ENCODE measurements at places on chromosomes 3 and 15. TPM values are rescaled to one million over a fixed set of nuclear protein-coding genes. Genes with fewer than 3 reads are reported as not detected.

GRCh38 chr3:59994732-59995304 is 945.0 kb upstream of the CFAP20DC start:
- no peak overlapping the region for H3K4me3 ChIP-seq
- H3K4me1 ChIP-seq: no peaks in the 10 kb centered on the region
- H3K36me3 ChIP-seq: no peaks in the 10 kb centered on the region

DNA sequence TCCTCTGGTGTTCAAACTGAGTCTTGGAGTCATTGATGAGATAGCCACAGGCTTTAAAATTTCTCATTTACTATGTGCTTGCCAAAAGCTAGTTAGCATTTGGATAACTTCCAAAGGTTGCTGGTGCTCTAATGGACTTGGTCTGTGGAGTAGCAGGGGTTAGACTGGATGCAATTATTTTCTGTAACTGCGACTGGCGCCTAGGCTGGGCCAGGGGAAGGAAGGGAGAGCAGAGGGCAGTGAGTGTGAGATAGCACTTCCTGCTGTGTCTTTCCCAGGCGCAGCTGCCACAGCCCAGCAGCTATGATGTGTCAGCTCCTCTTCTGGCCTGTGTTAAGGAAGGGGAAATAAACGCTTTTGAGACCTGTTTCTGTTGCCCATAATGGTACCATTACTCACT is 98.6 kb downstream of the MYRIP start:
- H3K27ac ChIP-seq: no peak overlapping the region
- H3K36me3 ChIP-seq: no peaks in the 10 kb centered on the region
- DNase-seq: no peak
- H3K4me3 ChIP-seq: no peak overlapping the region
- no peaks in the 10 kb centered on the region for H3K27me3 ChIP-seq

The DAZL gene
- not detected for total RNA-seq

- H3K4me3 ChIP-seq: no peak overlapping the region
- H3K36me3 ChIP-seq: no peaks in the 10 kb centered on the region
- H3K27ac ChIP-seq: no peak overlapping the region
- H3K27me3 ChIP-seq: no peaks in the 10 kb centered on the region
- peak; percentile 22 for DNase-seq
- H3K4me1 ChIP-seq: no peaks in the 10 kb centered on the region
Measured at GRCh38 chr3:102123590-102124190, 274.4 kb downstream of the NFKBIZ start.

The CPN2 gene
- 0.77 TPM for total RNA-seq

DNA sequence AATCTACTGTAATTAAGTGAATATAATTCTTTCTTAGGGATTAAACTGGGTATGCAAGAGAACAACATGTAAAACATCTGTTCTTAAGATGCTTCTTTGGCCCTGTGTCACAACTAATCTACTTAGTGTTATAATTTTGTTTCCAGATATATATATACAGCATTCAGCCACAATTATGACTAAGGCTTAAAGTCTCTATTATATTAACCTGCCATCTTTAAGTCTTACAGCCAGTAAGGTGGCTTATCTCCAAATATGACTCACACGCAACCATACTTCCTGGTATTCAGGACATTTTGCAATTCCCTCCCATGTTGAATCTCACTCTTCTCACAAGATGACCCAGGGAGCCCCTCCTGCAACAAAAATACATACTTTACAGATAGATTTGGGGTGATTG is 6.6 kb upstream of the KBTBD8 start:
- no peak overlapping the region for H3K4me3 ChIP-seq
- DNase-seq: no peak
- peaks cover 8% of the 10 kb centered on the region for H3K27me3 ChIP-seq
- no peak overlapping the region for H3K27ac ChIP-seq
- H3K4me1 ChIP-seq: no peaks in the 10 kb centered on the region

The MTMR10 gene
- total RNA-seq: 35.9 TPM

DNA sequence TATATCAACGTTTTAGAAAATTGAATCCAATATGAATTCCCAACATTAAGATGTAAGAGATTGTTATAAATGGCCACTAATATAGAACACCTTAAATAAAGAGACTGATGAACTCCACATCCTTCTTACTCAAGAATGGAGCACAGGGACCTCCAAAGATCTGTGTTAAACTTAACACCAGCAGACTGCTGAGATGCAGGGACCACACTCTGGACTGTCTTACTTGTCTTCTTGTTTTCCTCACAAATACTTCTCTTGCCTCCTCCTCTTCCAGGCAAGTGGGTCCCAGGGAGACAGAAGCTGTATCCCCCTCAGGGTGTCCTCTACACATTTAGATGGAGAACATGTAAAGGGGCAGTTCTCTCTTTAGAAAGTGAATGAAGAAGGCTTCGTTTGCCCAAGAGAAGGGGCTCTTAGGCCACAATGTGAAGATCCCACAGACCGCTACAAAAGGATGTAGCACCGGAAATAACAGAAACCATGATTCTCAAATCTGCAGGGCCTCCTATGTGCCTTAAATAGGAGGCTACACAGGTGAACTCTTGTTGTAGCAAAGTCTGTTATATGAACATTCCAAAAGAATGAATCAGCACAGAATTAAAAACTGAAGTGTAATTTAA is 52.2 kb downstream of the SATB1 start:
- no peak overlapping the region for H3K4me3 ChIP-seq
- no peak overlapping the region for H3K27ac ChIP-seq
- DNase-seq: no peak
- H3K36me3 ChIP-seq: peaks cover 28% of the 10 kb centered on the region
- no peaks in the 10 kb centered on the region for H3K4me1 ChIP-seq

DNA sequence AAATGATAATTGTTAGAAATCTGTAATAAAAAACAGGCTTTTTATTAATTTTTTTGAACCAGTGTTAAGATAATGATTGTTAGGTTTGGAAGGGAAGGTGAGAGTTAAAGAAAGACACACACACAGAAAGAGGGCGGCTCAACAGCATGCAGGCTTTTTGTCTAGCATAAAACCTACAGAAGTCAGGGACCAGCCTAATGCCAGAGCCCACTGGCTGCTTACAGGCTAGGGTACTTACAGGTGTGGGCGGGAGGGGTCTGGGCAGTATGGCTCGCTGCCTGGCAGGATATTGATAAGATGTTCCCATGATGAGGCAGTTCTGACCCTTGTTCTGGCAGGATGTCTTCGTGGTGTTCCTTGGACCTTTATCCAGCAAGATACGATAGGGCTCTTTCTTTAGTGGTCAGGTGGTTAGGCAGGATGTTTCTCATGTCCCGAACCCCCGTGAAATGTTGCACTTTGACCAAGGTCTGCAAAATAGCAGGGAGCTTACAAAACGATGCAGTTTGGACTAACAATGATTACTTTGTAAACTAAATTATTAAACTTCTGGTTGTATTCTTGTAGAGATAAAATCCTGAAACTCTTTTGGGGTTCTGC is 84.7 kb downstream of the DCUN1D1 start:
- no peak overlapping the region for H3K27ac ChIP-seq
- H3K27me3 ChIP-seq: no peaks in the 10 kb centered on the region
- DNase-seq: no peak
- no peak overlapping the region for H3K4me3 ChIP-seq
- no peaks in the 10 kb centered on the region for H3K4me1 ChIP-seq

The SHC4 gene
- total RNA-seq: 2.9 TPM

The STOML1 gene
- 39.5 TPM for total RNA-seq

- H3K27me3 ChIP-seq: no peaks in the 10 kb centered on the region
- H3K4me3 ChIP-seq: no peak overlapping the region
- H3K36me3 ChIP-seq: no peaks in the 10 kb centered on the region
- H3K4me1 ChIP-seq: no peaks in the 10 kb centered on the region
- H3K27ac ChIP-seq: no peak overlapping the region
Measured at GRCh38 chr3:189449084-189449483, 182.1 kb upstream of the TP63 start.

The WDR93 gene
- not detected for total RNA-seq

DNA sequence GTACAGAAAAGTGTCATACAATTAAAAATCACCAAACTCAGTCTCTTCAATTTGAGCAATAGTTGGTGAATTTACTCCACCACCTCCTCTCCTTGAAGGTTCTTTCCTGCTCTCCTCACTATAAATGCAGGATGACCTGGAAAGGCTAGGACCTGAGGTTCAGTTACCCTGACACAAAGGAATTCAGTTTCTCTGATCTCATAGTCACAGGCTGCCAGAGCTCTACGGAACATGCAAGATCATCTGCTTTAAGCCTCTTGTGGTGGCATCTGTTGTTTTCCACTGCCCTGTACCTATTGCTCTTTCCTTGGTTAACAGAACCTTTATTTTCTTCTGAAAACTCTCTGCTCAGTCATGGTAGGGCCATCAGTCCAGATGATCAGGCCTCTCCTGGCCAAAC is 4.9 kb upstream of the TP63 start:
- H3K36me3 ChIP-seq: no peaks in the 10 kb centered on the region
- H3K27ac ChIP-seq: no peak overlapping the region
- no peaks in the 10 kb centered on the region for H3K27me3 ChIP-seq
- no peak overlapping the region for H3K4me3 ChIP-seq
- H3K4me1 ChIP-seq: no peaks in the 10 kb centered on the region
- DNase-seq: no peak

GRCh38 chr3:16513141-16514020 is at the start of gene RFTN1:
Gene RFTN1 (minus strand): TSS chr3:16513699. CDS start chr3:16493869, 19,830 bp downstream.
- peaks cover 70% of the 10 kb centered on the region for H3K4me1 ChIP-seq
- DNase-seq: peak; percentile 72
- H3K36me3 ChIP-seq: no peaks in the 10 kb centered on the region
- H3K27me3 ChIP-seq: no peaks in the 10 kb centered on the region
- peak within 1 kb of the TSS; percentile 85 for H3K4me3 ChIP-seq

- H3K4me3 ChIP-seq: no peak overlapping the region
- no peaks in the 10 kb centered on the region for H3K4me1 ChIP-seq
- H3K27ac ChIP-seq: no peak overlapping the region
Measured at GRCh38 chr3:126517986-126518778, 609 bp upstream of the UROC1 start.

GRCh38 chr3:183427876-183428446 is 458 bp downstream of the MCF2L2 start:
- no peak overlapping the region for H3K27ac ChIP-seq
- no peaks in the 10 kb centered on the region for H3K27me3 ChIP-seq
- peak overlapping the region; percentile 83 for H3K4me3 ChIP-seq
- DNase-seq: peak; percentile 72
- peaks cover 10% of the 10 kb centered on the region for H3K4me1 ChIP-seq

- no peaks in the 10 kb centered on the region for H3K27me3 ChIP-seq
- no peak overlapping the region for H3K27ac ChIP-seq
- H3K4me1 ChIP-seq: no peaks in the 10 kb centered on the region
- no peak overlapping the region for H3K4me3 ChIP-seq
- no peaks in the 10 kb centered on the region for H3K36me3 ChIP-seq
Measured at GRCh38 chr3:194184265-194184751, 48.4 kb downstream of the HES1 start.

- no peak for DNase-seq
- peaks cover 4% of the 10 kb centered on the region for H3K36me3 ChIP-seq
- peaks cover 4% of the 10 kb centered on the region for H3K4me1 ChIP-seq
- no peak overlapping the region for H3K27ac ChIP-seq
- H3K27me3 ChIP-seq: no peaks in the 10 kb centered on the region
Measured at GRCh38 chr3:136277115-136277514, 27.0 kb downstream of the PCCB start.

DNA sequence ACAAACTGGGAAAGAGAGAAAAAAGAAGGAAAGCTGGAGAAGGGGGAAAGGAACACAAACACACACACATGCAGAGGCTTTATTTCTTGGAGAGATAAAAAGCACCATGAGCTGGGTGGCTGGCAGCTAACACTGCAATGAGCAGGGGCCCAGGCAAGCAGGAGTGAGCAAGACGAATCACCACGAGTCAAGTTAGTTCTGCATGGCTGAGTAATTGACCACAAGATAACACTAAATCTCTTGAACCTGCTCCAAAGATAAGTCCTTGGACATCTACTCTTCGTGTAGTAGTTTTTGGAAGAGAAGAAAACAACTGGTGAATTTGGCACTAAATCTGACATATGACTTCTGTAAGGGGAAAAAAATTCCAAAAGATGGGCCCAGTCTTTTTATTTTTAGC is 100.9 kb downstream of the MYO5A start:
- peaks cover 7% of the 10 kb centered on the region for H3K36me3 ChIP-seq
- H3K4me3 ChIP-seq: no peak overlapping the region
- DNase-seq: no peak
- H3K4me1 ChIP-seq: peaks cover 14% of the 10 kb centered on the region
- H3K27me3 ChIP-seq: no peaks in the 10 kb centered on the region
- peak overlapping the region; percentile 36 for H3K27ac ChIP-seq

The RHOV gene
- not detected for total RNA-seq

- H3K27me3 ChIP-seq: no peaks in the 10 kb centered on the region
- no peak for DNase-seq
- no peaks in the 10 kb centered on the region for H3K36me3 ChIP-seq
- H3K27ac ChIP-seq: no peak overlapping the region
- no peak overlapping the region for H3K4me3 ChIP-seq
- peaks cover 10% of the 10 kb centered on the region for H3K4me1 ChIP-seq
Measured at GRCh38 chr3:102079809-102080197, 230.5 kb downstream of the NFKBIZ start.

GRCh38 chr15:28049581-28049980 is 49.5 kb downstream of the OCA2 start:
- no peak for DNase-seq
- no peak overlapping the region for H3K4me3 ChIP-seq
- H3K36me3 ChIP-seq: no peaks in the 10 kb centered on the region
- H3K27ac ChIP-seq: no peak overlapping the region

The GPR156 gene
- not detected for total RNA-seq

- no peaks in the 10 kb centered on the region for H3K27me3 ChIP-seq
- no peaks in the 10 kb centered on the region for H3K4me1 ChIP-seq
- no peak overlapping the region for H3K4me3 ChIP-seq
- no peak overlapping the region for H3K27ac ChIP-seq
Measured at GRCh38 chr3:1017870-1018269, 75.0 kb upstream of the CNTN6 start.

- H3K4me3 ChIP-seq: no peak overlapping the region
- no peak for DNase-seq
- H3K4me1 ChIP-seq: no peaks in the 10 kb centered on the region
- no peak overlapping the region for H3K27ac ChIP-seq
Measured at GRCh38 chr3:37392957-37393356, 218.6 kb upstream of the LRRFIP2 start.

- no peak overlapping the region for H3K4me3 ChIP-seq
- no peak overlapping the region for H3K27ac ChIP-seq
- H3K36me3 ChIP-seq: no peaks in the 10 kb centered on the region
Measured at GRCh38 chr15:38436993-38437392, 16.9 kb upstream of the FAM98B start.

DNA sequence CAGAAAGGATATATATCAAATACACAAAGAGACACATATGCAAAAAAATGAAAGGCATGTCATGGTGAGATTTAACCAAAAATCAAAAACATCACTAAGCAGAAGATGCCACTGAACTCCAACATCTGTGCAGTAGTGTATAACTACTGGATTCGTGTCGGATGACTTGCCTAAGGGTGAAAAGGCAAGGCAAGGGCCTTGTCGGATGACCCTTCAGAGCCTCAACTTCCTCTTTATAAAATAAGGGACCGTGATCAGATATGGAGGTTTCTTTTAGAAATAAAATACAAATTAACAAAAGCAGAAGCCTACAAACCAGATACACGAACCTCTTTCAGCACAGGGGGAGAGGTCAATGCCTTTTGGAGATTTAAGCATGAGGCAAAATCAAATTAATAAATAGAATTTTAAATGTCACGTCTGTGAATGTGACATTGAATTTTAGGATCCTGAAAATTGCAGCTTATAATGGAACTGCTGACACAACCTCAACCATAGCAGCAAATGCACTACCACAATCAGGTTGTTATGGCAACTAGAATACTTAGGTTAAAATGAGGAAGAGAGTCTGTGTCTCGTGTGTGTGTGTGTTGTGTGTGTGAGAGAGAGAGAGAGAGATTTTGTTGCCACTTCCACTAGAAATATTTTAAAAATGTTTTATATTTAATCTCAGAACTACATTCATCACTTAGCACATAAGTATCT is 8.3 kb upstream of the CHRM5 start:
- H3K27ac ChIP-seq: no peak overlapping the region
- H3K4me3 ChIP-seq: no peak overlapping the region
- no peaks in the 10 kb centered on the region for H3K36me3 ChIP-seq
